ENCODE measurements at places on chromosomes 11 and 22.

DNA sequence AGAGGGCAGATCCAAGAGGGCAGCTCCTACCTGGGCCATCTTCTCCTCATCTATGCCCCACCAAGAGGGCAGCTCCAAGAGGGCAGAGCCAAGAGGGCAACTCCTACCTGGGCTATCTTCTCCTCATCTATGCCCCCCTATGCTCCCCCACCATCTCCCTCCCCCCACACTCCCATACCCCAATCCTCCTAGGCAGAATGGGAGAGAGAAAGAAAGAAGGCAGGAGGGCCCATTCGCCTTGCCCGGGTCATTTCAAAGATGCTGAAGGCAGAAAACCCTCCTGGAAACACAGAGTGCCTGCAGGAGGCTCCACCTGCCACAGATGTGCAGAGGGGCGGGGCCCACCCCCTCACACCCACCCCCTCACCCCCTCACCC is 78.5 kb downstream of the BUD13 start:
- no peak for DNase-seq

DNA sequence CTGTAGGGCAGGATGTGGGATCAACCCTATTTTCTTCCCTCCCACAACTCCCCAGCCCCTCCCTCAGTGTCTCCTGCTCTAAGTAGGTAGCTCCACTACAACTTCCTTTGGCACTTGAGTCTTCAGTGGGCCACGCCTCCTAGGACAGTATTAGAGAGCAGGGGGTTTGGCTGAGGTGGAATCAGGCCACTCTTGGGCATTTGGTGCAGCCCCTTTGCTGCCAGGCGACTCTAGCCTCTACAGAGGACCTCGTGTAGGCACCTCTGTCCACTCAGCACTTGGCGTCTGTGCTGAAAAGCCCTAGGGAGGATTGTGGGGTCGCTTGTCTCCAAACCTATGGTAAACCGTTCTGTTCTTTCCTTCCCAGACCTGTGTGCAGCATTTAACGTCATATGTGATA is 2.7 kb downstream of the FADD start:
- no peak for DNase-seq

- no peak for DNase-seq
Measured at GRCh38 chr11:102680945-102681344, 24.6 kb downstream of the MMP27 start.

DNA sequence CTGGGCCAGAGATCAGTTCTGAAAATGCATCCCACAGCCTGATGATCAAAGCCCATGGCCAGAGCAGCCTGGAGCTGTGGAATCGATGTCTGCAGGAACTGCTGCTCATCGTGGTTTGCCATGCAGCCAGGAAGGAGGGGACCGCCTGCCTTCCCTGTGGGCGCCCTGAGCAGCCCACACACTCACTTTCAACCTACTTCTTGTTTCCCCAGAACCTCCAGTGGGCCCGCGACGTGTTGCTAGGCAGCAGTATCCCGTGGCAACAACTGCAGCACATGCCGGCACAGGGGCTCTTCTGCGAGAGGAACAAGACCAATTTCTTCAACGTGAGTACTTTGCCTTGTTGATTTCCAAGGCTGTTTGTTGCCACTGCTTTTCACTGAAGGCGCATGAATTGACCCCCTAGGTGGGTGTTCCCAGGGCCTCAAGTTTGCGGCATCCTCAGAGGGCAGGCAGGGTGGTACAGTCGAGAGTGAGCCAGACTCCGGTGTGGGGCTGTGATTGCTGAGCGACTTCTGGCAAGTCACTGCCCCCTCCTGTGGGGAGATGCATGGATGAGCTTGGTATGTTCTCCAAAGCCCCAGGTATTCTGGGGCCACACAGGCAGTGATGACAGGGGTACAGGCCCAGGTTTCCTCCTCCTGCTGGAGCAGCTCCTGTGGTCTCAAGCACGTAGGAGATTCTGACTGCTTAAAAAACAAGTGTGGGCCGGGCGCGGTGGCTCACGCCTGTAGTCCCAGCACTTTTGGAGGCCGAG is 47.0 kb upstream of the SUSD2 start:
- no peak for DNase-seq

- DNase-seq: no peak
Measured at GRCh38 chr22:44368611-44369292, 56.0 kb upstream of the SHISAL1 start.

DNA sequence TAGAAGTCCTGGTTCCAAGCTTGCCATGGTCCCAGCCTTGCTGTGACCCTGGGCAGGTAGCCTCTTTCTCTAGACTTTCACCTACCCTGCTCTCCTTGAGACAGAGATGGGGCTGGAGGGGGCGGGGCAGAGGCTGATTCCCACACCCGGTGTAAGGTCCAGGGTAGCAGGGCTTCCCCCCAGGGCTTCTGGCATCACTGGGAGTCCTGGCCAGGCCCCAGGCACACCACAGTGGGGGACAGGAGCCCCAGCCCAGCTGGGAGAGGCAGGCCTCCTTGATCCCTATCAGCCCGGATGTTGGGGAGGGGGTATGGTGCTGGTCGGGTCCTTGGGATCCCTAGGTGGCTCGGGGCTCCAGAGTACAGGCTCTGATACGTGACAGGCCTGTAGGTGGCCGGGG is 1.7 kb upstream of the NUDT8 start:
- DNase-seq: no peak

DNA sequence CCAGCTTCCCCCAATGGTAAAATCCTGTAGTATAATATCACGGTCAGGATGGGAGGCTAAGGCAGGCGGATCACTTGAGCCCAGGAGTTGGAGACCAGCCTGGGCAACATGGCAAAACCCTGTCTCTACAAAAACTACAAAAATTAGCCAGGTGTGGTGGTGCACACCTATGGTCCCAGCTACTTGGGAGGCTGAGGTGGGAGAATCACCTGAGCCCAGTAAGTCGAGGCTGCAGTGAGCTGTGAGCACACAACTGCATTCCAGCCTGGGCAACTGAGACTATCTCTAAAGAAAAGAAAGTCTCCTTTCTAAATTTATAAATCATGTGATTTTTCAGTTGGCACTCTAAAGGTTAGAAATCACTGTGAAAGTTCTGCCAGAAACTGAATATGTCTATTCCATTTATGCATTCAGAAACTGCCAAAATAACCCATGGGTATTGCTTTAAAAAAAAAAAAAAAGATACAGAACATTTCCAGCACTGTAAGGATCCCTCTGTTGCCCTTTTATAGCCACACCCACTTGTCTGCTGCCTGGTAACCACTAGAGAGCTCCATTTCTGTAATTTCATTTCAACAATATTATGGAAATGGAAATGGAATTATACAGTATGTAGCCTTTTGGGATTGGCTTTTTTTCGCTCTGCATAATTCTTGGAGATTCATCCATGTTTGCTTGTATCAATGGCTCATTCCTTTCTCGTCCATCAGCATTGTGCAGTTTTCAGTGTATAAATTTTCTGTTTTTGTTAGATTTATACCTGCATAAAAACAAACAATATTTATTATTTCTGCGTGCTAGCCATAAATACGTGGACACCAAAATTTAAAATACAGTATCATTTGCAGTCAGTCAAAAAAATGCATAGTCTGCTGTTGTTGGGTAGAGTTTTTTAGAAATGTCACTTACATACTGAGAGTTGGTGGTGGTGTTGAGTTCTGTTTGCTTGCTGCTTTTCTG is 9.4 kb downstream of the CDC45 start:
- no peak for DNase-seq

- no peak for DNase-seq
Measured at GRCh38 chr11:44467413-44467812, 98.0 kb upstream of the CD82 start.

- no peak for DNase-seq
Measured at GRCh38 chr22:33274214-33275072, 216.3 kb upstream of the SYN3 start.

DNA sequence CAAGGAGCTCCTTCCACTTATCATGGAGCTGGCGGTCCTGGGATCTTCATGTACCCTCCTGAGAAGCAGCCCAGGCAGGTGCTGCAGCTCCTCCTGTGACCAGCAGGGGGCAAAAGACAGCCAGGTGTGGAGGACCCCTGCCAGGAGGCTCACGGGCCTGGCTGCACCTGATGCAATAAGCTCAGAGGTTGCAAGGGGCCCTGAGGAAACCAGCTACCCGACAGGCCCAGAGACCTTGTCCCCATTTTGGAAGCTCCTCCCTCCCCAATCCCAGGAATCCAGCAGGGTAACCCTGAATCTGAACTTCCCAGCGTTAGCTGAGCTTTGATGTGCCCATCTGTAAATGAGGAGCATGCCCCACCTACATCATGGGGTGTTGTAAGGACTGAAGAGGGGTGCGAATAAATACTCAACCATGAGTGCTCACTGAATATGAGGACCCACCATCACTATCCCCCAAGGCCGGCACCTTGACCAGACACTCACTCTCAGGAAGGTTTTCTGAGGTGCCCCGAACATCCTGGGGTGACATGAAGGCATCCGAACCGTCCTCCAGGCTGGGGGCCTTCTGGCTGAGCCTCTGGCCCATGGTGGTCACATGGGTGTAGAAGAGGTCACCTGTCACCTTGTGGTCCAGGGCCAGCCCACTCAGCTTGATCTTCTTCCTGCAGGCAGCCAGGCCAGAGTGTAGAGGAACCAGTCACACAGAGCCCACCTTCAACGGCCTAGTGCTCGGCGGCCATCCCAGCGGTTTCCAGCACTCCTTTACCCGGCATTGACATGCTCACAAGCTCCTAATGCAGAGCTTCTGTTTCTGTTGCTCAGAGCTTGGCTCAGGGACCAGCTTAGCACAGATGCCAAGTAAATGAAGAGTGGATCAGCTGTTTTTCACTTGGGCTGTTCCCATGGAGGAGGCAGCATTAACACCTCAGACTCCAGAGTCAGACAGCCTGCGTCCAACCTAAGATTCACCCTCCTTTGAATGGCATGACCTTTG is 21.7 kb downstream of the SLC43A1 start:
- DNase-seq: peak; percentile 70

GRCh38 chr11:27907530-27907929 is 200.4 kb downstream of the KIF18A start:
- DNase-seq: no peak

DNA sequence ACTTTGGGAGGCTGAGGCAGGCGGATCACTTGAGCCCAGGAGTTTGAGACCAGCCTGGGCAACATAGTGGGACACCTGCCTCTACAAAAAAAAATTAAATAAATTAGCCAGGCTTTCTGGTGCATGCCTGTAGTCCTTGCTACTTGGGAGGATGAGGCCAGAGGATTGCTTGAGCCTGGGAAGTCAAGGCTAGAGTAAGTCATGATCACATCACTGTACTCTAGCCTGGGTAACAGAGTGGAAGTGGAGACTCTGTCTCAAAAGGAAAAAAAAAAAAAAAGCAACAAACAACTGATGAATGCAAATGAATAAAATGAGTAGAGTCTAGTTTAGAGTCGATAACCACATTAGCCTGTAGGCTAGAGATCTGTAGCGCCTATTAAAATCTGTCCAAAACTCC is 3.9 kb upstream of the BCL2L13 start:
- DNase-seq: no peak

DNA sequence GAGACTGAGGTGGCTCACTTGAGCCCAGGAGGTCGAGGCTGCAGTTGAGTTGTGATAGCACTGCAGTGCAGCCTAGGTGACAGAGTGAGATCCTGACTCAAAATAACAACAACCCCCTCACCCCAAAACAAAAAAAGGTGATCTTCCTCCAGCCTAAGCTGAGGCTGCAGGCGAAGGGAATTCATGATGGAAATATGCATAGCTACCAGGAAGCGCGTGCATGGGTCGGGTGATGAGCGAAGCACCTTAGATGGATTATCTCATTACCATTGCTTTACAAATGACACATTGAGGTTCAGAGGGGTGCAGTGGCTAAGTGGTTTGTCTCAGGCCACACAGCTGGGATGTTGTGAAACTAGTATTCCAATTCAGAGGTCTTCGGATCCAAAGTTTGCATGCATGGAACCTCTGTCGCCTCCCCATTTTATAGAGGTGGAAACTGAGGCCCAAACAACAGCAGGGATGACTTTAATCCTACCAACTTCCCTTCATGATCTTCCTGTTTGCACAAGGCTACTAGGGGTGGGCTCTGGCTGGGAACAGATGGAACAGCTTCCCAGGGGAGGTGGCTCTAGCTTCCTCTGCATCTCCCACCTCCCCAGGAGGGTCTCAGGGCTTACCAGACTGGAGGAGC is 4.6 kb downstream of the SLC29A2 start:
- DNase-seq: no peak

- no peak for DNase-seq
Measured at GRCh38 chr11:46682773-46683752, 17.4 kb downstream of the ARHGAP1 start.

GRCh38 chr11:132962041-132962440 is 570.3 kb downstream of the OPCML start:
- no peak for DNase-seq

- no peak for DNase-seq
Measured at GRCh38 chr22:24497841-24498258, 2.7 kb downstream of the UPB1 start.

DNA sequence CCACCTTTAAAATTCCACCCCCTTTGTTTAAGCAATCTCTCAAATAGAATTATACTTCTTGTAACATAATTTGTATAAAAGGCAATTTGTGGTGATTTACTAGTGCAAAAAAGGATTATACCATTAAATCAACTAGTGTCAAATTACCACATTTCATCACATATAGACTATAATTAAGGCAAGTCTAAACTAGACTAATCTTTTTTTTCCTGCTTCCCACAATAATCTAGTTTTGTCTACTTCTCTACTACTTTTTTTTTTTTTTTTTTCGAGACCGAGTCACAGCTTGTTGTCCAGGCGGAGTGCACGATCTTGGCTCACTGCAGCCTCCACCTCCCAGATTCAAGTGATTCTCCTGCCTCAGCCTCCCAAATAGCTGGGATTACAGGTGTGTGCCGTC is 36.1 kb upstream of the FZD4 start:
- DNase-seq: no peak

GRCh38 chr11:62860835-62861563 is 19.7 kb upstream of the SLC3A2 start:
- no peak for DNase-seq

DNA sequence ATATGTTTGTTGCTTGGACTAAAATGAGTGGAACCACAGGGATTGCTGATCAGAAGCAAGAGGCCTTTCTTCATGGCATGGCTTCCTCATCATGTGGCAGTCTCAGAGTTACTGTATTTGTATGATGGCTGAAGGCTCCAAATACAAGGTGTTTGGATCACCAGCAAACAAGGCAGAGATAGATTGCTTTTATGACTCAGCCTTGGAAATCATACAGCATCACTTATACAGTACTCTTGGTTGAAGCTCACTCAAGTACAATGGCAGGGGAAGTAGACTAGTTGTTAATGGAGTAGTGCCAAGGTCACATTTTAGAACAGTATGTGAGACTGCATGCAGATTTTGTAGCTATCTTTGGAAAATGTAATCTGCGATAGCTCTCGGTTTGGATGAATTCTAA is 16.6 kb downstream of the CAPRIN1 start:
- no peak for DNase-seq

Data from NCI-H1105 (cell line).